ENCODE measurements at places on chromosomes 7 and 10.

GRCh38 chr7:144027070-144027469 lies 21.7 kb upstream of the OR2A5 start:
- no peak for DNase-seq

DNA sequence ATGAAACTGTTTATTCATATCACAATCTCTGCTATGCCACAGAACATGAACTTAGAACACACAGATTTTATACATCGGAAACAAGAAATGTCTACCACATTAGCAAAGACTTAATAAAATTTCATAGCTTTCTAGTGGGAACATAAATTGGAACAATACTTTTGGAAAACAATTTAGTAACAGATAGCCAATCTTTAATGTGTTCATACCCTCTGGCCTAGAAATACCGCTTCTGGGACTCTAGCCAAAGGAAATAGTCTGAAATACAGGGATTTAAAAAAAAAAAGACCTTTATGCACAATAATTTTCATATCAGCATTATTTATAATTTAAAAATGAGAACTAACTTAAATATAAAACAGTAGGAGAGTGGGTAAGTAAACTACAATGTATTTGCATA lies 168.5 kb downstream of the PLXNA4 start:
- no peak for DNase-seq

GRCh38 chr10:47286116-47286505 lies 13.9 kb upstream of the GDF10 start:
- DNase-seq = no peak

- no peak for DNase-seq
Measured at GRCh38 chr7:101582971-101583370, 46.1 kb downstream of the MYL10 start.

DNA sequence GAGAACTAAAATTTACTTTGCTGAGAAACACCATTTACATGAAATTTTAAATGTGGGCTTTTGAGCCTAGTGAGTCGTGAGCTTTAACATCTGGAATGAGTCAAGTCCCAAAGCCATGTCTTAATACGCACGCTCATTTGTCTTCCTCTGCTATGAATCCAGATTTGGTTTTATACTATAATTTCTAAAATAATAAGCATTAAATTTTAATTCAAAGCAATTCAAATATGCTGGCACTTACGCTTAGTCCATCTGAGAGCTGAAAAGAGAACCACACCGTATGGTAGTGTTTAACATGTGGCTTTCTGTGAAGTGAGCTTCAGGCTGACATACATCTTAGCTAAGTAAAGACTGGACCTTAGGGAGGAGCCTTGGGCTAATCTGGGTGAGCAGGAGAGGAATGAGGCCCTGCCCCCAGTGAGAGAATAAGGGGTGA lies 52.2 kb downstream of the CUBN start:
- no peak for DNase-seq

GRCh38 chr10:117549100-117549585 lies 6.6 kb downstream of the EMX2 start:
- no peak for DNase-seq

DNA sequence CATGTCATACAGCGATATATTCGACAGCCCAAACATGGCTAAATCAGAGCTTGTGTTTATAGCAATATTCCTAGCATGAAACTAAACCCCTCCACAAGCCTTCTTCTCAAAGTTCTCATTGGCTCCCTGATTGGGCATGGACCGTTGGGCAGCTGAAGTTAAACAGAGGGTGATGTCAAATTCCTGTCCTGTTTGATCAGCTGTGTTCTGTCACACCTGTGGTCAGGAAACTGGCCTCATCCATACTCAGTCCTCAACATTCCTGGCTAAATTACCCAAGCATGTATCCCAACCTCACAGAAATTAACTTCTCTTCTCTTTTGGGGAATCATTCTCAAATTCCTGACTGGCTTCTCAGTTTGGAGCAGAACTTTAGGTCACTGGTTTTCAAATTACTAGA lies 107.9 kb downstream of the ODAD2 start:
- no peak for DNase-seq

DNA sequence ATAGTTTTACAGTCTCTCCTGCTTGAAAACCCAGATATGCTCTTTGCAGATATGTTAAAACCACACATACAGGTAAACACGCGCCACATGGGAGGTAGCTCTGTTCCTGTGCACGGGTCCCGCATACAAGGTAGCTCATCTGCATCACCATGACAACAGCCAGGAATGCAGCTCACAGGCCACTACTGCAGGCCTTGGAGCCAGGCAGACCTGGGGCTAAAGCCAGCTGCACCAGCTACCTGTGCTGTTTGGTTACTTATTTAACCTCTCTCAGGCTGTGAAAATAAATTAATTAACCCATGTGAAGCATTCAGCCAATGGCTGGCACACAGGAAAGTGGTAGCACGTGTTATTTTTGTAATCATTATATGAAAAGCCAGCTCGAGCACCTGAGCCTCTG lies 428.3 kb downstream of the TNS3 start:
- no peak for DNase-seq

DNA sequence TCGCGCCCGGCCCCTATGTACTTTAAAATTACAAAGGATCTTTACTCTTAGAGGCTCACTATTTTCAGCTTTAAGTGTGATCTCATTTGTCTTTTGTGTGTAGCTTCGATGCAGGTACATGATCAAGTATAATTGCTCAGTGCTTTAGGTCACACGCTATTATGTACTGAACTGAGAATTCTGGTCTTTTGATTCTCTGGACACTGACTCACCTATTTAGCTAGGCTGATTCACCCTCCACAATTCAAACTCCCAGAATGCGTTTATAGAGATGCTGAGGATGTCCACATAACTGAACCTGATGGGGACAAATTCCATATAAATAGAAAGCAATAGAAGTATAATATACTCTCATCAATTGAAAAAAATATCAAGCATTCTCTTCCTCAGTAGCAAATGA lies 57.8 kb downstream of the PRKCQ start:
- no peak for DNase-seq

DNA sequence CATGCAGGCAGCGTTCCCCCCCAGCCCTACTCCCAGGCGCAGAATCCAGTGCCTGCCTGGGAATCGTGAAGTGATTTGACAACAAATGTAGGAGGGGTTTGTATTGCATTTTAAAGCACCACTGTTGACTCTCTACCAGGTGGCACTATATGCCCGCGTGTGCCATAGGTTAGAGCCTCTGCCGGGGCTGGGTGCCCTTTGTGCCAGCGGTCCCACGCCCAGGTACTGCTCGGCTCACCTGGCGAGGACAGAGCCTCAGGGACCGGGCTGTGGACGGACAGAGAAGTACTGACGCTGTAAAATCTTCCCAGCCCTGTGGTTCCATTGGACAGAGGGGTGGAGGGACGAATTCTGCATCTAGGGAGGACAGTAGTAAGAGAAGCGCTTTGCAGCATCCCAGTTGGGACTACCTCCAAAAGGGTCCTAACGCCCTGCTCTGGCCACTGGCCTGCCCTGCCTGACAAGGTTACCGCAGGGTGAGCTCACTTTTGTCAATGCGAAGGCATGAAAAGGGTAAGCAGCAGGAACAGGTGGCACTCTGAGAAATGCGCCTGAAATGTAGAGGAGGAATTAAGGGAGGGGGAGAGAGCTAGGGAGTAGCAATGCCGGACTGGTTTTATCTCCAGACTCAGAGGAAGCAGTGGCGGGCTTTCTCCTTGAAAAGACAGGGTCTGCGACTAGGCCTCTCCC lies 788 bp upstream of the CACNA2D1 start:
- DNase-seq = no peak

GRCh38 chr7:1917221-1918062 lies 247.4 kb downstream of the ELFN1 start:
- DNase-seq = no peak

- DNase-seq = no peak
Measured at GRCh38 chr7:40646717-40647116, 511.9 kb downstream of the SUGCT start.

DNA sequence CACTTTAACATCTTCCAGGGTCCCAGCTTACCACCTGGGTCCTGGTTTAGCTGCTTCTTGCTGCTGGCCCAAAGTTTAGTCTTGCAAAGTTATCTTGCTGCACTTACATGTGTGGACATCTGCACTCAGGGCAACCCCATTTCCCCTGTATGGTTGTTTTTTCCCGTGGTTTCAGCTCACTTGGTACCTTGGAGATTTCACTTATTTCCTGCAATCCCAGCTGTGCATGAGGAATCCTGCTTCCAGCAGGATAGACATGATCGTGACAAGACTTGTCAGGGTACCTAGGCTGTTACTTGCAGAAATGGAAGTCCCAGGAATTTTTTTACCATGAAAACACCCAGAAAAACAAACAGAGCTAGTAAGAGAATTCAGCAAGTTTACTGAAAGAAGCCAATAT lies 95.9 kb upstream of the LEP start:
- DNase-seq = no peak

GRCh38 chr7:148014001-148014400 lies 576.6 kb upstream of the C7orf33 start:
- DNase-seq = no peak

GRCh38 chr10:43273543-43273942 lies 6.7 kb upstream of the RASGEF1A start:
- DNase-seq = no peak

DNA sequence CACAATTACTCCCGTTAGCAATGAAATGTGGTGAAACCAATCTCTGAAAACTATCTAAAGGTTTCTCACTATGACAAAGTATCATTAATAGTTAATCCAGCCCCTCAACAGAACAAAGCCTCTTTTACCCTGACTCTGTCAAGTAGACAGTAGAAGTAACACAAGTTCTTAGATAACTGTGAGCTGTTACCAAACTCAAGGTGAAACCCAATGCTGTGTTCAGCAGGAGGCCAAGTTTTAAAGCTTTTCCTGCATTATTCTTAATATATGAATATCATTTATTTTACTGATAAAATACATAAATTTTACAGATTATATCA lies 109.1 kb downstream of the SRPK2 start:
- DNase-seq = no peak

DNA sequence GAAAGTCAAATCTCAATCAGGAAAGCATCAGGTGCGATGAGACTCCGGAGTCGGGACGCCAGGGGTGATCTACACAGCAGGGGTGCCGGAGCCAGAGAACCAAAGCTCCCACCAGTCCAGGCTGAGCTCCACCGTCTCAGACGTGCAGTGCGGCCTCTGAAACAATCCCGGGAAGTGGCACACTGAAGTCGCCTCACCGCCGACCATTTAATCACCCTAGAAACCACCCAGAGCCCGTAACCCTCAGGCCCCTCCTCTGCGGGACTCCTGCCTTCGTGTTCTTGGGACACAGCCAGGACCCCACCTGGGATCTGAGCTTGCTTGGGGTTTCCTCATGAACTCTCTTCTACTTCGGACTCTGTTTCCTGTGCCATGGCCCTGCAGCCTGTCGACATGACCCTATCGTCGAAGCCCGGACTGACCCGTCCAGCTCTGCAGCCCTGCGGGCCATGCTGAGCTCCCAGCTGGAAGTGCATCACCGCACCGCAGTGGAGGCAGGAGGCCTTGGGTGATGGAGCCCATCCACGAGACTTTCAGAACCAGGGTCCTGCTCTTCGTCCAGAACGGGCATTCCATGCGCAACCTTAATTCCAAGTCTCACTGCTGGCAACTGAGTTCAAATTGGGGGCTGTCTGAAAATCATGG lies 266.4 kb downstream of the PTPRN2 start:
- DNase-seq = no peak

DNA sequence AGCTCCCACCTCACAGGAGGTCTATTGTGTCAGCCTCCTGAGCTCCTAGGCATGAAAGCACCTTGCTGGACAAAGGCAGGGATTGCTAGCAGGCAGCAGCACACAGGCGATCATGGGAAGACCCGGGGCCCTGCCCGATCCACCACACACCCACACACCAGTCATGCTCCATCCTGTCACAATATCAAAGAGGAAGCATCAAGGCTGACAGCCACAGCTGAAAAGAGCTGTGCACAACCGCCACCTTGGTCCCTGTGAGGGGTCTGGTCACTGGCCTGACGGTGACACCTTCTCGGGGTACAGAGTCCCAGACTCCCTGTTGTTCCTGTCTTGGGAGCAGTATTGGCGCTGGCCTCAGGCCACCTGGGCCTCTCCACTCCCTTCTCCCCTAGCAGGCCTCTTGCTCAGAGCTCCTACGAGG lies 89.7 kb upstream of the RET start:
- DNase-seq = no peak

DNA sequence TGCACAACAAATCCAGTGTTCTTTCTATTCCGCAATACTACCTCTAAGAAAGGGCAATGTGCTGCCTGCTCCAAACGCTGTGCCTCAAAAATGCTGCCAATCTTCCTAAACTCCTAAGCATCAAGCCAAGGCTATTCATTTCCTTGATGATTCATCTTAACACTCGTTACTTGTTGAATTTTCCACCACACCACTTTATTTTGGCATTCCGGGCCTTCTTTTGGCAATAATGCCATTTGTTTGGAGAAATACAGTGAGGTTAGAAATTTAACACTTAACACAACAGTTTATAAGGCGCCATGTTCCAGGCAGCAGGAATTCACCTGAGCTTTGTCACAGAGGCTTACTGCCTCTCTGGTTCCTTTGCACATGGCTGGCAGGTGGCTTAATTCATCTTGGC lies 82.6 kb upstream of the ABCB5 start:
- no peak for DNase-seq

DNA sequence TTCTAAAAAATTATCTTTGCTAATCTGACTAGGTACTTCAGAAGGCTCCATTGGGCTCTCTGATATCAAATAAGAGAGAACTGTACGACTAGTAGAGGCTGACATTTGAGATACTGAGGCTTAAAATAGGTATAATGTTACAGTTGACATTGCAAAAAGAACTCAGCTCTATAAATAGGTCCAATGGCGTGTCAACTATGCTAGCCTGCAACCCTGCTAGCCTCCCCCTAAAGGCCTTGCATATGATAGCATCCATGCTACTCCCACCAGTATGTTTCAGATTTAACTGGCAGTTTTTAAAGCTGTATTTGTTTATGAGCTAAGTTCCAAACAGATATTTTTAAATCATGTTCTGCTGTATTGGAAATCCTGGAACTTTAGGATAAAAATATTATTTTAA lies at the start of gene PPP1R3A:
Gene PPP1R3A, minus strand, starts transcription at position 64 of the 400 bp plus-strand sequence. Its CDS starts 13 bp downstream, at position 51.
- peak; percentile 79 for DNase-seq

DNA sequence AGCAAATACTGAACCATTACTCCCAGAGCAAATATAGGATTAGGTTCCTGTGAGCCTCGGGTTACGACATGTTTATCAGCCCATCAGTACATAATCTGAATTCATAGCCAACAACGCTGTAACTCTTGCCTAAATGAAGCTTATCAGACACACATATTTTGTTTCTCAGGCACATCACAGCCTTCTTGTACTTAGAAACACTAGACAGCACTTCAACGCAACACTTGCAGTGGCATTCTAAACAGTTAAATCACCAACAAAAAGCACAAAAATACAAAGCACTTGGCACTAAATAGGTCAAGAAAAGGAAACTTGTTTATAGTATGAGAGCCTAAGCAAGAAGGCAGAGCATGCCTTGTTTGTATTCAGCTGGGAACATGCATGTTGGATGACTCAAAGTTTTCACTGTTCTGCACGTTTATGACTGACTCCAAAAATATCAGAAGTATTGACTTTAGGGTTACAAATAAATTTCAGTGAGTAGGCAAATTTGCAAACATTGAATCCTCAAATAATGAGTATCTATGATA lies 75.0 kb downstream of the VPS50 start:
- no peak for DNase-seq

- no peak for DNase-seq
Measured at GRCh38 chr10:132309471-132309865, 1.7 kb upstream of the STK32C start.

GRCh38 chr7:74656441-74656836 lies 1.1 kb upstream of the GTF2I start:
- peak; percentile 56 for DNase-seq
